H7 (cell line): ENCODE measurements at places on chromosomes 6 and 20.

GRCh38 chr6:97864366-97864765 is 581.4 kb upstream of the MMS22L start:
- DNase-seq: no peak

- no peak for DNase-seq
Measured at GRCh38 chr20:10559266-10559665, 114.5 kb downstream of the JAG1 start.

- DNase-seq: no peak
Measured at GRCh38 chr6:166926748-166927147, 29.6 kb downstream of the RNASET2 start.

GRCh38 chr20:23027721-23028120 is 7.4 kb upstream of the SSTR4 start:
- DNase-seq: no peak
